ENCODE measurements at places on chromosomes 16 and 17. TPM values are rescaled to one million over a fixed set of nuclear protein-coding genes. Genes with fewer than 3 reads are reported as not detected.

GRCh38 chr17:28839221-28839620 lies 3.4 kb downstream of the FAM222B start:
- no peak overlapping the region for H3K4me3 ChIP-seq
- H3K36me3 ChIP-seq, result no peaks in the 10 kb centered on the region
- no peak for DNase-seq

DNA sequence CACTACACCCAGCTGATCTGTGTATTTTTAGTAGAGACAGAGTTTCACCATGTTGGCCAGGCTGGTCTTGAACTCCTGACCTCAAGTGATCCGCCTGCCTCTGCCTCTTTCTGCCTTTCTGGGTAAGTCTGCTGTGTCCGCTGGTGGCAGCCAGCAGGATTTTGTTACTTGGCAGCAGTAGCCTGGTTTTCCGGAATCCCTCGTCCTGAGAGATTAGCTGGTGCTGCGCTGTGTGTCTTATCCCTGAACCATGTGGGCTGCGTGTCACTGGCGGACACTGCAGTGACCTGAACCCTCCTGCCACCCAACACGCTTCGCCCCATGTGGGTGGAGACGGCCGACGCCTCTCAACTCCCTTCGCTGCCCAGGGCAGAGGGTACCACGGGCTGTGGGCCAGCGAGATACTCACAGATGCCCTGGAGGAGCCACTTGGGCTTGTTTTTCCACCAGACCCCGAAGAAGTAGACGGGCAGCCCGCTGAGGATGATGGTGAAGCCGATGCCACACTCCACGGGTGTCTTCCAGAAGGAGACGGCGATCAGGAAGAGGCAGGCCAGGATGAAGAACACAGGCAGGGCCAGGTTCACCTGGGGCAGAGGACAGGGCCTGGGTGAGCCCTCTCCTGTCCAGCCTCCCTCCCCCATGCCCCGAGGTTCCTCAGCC lies 35.2 kb downstream of the SLC7A5 start:
- H3K4me1 ChIP-seq, result no peaks in the 10 kb centered on the region
- no peaks in the 10 kb centered on the region for H3K27me3 ChIP-seq
- no peak overlapping the region for H3K4me3 ChIP-seq
- H3K27ac ChIP-seq, result no peak overlapping the region

DNA sequence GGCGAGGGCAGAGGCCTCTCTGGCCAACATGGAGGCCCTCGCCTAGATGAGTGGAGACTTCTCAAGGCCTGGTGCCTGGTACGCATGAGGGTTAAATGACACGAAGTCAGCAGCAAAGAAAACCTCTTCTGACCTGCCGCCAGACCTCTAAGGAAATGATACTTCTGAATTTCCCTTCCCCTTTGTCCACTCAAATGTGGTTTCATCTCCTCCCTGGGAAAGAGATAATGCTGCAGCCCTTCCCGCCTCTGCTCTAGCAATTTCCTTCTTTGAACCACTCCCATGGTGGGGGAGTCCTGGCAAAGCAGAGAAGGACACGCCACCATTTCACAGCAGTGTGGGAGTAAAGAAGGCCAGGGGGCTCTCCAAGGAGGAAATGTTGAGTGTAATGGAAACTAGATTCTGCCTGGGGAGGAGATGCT lies 65.7 kb upstream of the BCAR1 start:
- no peak overlapping the region for H3K4me3 ChIP-seq
- no peaks in the 10 kb centered on the region for H3K27me3 ChIP-seq
- no peaks in the 10 kb centered on the region for H3K36me3 ChIP-seq

- DNase-seq, result peak; percentile 94
- H3K27me3 ChIP-seq, result peaks cover 44% of the 10 kb centered on the region
- no peaks in the 10 kb centered on the region for H3K4me1 ChIP-seq
- peak within 1 kb of the TSS; percentile 45 for H3K4me3 ChIP-seq
- peak within 1 kb of the TSS; percentile 38 for H3K27ac ChIP-seq
Observed at GRCh38 chr17:47850692-47851573, at the start of gene SP6. TSS of gene SP6 (minus strand) at chr17:47851163. CDS start at chr17:47848429, 2,734 bp downstream.

- no peak overlapping the region for H3K4me3 ChIP-seq
- no peaks in the 10 kb centered on the region for H3K27me3 ChIP-seq
- H3K36me3 ChIP-seq, result no peaks in the 10 kb centered on the region
- H3K27ac ChIP-seq, result peak overlapping the region; percentile 66
- H3K4me1 ChIP-seq, result peaks cover 29% of the 10 kb centered on the region
Observed at GRCh38 chr16:85605912-85606841, 6.9 kb upstream of the GSE1 start.

- H3K27me3 ChIP-seq, result no peaks in the 10 kb centered on the region
- no peaks in the 10 kb centered on the region for H3K4me1 ChIP-seq
- no peak overlapping the region for H3K27ac ChIP-seq
- no peak for DNase-seq
Observed at GRCh38 chr16:63876103-63876502, 1245.8 kb downstream of the CDH11 start.

GRCh38 chr17:50459756-50460155 lies 8.9 kb downstream of the CHAD start:
- peaks cover 3% of the 10 kb centered on the region for H3K4me1 ChIP-seq
- H3K36me3 ChIP-seq, result no peaks in the 10 kb centered on the region
- H3K4me3 ChIP-seq, result no peak overlapping the region

GRCh38 chr16:66358231-66358630 lies 8.3 kb upstream of the CDH5 start:
- no peak overlapping the region for H3K4me3 ChIP-seq
- H3K27me3 ChIP-seq, result no peaks in the 10 kb centered on the region
- DNase-seq, result no peak
- no peak overlapping the region for H3K27ac ChIP-seq
- no peaks in the 10 kb centered on the region for H3K4me1 ChIP-seq

- no peaks in the 10 kb centered on the region for H3K27me3 ChIP-seq
- no peak overlapping the region for H3K27ac ChIP-seq
- DNase-seq, result no peak
- no peaks in the 10 kb centered on the region for H3K36me3 ChIP-seq
Observed at GRCh38 chr16:50502616-50503011, 45.6 kb upstream of the NKD1 start.

GRCh38 chr17:45342306-45342705 lies 25.5 kb upstream of the MAP3K14 start:
- no peaks in the 10 kb centered on the region for H3K27me3 ChIP-seq
- no peaks in the 10 kb centered on the region for H3K36me3 ChIP-seq
- H3K4me1 ChIP-seq, result no peaks in the 10 kb centered on the region
- H3K4me3 ChIP-seq, result no peak overlapping the region
- no peak overlapping the region for H3K27ac ChIP-seq

GNAO1 gene
- 10.8 TPM for total RNA-seq

ABCC12 gene
- not detected for total RNA-seq

GAA gene
- 34.0 TPM for total RNA-seq
